A172 (cell line): ENCODE measurements at places on chromosomes 11 and 22.

DNA sequence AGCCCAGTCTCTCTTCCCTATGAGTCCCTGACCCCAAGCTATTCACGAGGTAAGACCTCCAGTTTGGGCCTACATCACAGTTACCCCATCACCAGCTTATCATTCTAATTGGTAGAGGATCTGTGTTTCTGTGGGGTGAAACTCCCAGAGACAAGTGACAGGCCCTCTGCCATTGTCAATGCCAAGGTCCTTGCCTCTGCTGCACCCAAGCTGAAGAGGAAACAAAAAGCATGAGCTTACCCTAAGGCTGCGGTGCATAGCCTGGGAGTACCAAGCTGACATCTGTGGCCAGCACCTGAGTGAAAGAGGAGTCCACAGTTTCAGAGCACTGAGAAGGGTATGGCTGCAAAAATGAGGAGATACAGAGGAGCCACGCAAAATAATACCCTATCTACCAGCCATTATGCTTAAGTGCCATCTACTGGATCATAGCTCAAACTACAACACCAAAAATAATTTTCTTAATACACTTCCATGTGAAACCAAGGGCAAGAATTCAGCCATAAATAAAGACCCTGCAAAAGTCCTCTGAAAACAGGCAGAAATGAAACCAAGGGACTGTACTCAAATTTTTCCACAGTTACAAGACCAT lies 62.3 kb upstream of the ANO5 start:
- DNase-seq = no peak

- no peak for DNase-seq
Measured at GRCh38 chr22:50551160-50551752, 5.6 kb downstream of the KLHDC7B start.

DNA sequence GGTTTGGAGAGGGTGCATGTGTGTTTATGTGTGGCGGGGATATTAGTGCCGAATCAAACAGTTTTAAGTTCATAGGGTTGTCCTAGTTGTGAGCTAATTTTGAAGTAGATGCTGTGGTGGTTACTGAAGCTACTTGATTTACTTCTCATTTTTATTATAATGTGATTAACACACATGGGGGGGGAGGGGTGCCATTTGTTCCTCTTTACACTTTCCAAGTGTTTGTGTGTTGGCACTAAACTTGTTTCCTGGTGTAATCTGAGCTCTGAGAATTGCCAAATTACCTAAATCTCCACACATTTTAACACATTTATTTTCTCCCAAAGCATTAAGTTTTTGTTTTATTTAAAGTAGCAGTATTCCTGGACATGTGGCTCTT lies 60.1 kb downstream of the ZNRF3 start:
- DNase-seq = no peak

GRCh38 chr11:43694477-43694876 lies 13.9 kb downstream of the HSD17B12 start:
- DNase-seq = no peak

- no peak for DNase-seq
Measured at GRCh38 chr11:2409611-2410468, 9.3 kb downstream of the TSSC4 start.

DNA sequence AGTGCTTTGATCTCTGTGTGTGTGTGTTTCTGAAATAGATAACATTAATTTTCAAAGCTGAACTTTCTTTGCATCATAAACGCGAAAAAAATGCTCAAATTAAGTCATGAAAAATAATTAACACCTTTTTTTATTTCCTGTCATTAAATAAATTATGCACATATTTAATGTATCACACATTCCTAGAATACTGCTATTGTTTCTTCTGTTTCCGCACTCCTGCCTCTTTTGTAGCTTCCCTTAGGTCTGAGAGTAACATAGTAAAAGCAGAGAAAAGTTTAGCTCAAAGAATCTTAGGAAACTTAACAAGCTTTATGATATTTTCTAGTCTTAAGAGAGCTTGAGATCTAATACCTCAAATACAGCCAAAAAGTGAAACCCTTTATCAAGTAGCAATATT lies 504.2 kb downstream of the JRKL start:
- DNase-seq = no peak

DNA sequence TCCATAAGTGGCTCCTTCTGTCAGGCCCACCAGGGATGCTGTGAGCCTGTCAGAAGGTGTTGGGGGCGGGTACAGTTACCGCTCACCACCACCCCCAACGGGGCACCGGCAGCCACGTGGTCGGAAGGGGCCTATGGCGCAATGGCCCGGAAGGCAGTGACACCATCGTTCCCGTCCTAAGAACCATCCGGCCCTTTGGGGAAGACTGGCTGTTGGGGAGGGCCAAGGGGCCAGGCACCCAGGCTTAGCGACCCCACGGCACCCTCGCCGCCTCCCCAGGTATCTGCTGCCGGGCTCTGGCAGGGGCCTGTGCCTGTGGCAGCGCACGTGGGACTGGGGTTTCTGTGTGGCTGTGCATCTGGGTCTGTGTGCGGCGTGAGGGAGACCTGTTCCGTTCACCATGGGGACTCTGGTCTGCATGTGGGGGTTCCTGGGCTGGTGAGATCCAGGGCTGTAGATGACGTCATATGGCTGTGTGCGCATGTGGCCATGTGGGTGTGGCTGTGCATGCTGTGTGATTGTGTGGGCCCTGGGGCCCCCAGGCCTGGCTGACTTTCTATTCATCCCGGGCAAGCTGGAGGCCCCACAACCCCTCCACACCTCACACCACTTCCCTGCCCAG lies 717 bp downstream of the OSM start:
- no peak for DNase-seq

GRCh38 chr11:9972989-9973388 lies 309.1 kb downstream of the SWAP70 start:
- DNase-seq = peak; percentile 48

GRCh38 chr11:20065406-20065805 lies 94.9 kb downstream of the DBX1 start:
- DNase-seq = no peak

GRCh38 chr11:123316003-123316402 lies 114.1 kb upstream of the GRAMD1B start:
- DNase-seq = no peak

DNA sequence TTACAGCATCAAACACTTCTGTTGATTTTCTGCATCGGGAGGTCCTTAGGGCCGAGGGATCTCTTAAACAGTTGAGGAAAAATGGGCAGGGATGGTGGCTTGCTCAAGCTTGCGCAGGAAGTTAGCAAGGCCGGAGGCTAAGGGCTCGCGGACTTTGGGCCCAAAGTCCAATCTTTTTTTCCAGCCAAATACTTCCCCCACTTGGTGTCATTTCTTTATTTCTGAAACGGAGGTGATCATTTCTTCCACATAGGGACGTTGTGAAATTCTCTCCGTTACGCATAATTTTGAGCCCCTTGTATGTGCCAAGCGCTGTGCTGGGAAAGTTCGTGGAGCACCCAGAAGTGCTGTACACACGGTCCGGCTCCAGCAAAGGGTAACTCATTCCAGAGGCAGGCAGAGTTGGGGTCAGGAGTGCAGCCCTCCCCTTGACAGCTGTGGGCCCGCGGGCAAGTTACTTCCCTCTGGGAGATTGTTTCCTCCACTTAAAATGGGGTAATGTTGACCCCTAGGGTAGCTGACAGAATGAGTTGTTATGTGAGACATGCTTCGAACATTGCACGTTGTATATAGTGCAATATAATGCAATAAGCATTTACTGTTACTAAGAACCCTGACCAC lies 809 bp downstream of the MIEF1 start:
- DNase-seq = no peak

DNA sequence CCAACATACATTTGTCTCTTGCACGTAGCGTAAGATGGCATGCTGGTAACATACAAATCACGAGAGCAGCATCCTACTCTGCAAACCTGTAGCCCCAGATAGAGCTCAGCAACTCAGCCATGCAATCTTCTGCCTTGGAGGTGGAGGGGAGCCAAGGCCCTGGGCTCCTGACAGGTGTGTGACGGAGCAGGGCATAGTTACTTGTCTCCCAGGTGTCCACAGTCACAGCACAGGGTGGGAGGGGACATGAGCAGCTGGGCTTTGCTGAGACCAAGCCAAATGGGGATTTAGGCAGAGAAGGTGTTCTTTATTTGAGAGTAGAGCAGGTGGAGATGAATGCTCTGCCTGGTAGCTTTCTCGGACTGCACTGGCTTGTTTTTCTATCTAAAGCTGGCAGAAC lies 111.7 kb downstream of the TEAD1 start:
- no peak for DNase-seq

GRCh38 chr11:128046213-128046612 lies 541.1 kb downstream of the ETS1 start:
- DNase-seq = no peak

DNA sequence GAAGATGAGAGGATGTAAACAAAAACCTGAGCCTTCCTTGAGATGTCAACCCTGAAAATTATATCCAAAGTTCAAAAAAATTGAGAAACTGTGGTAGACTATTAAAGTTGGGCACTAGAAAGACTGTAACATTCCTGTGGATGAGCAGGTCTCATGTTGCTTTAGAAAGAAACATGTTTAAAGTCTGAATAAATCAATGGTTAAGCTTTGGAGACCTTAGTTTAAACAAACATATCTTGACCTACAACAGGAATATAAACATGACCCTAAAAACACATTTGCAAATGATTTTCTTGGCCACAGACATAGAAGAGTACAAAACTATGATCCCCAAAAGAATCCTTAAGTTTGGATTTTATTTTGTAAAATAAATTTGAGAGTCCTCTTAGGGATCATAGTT lies 38.1 kb upstream of the PCF11 start:
- DNase-seq = no peak

- no peak for DNase-seq
Measured at GRCh38 chr11:124766156-124766555, 4.1 kb upstream of the ESAM start.
